Activated naive CD8-positive, alpha-beta T cell treated with anti-CD3 and anti-CD28 coated beads for 36 hours (primary cell): ENCODE measurements at places on chromosomes 4 and X.
A peak's percentile ranks its signal among the peaks of the same experiment; 100 is the strongest.

DNA sequence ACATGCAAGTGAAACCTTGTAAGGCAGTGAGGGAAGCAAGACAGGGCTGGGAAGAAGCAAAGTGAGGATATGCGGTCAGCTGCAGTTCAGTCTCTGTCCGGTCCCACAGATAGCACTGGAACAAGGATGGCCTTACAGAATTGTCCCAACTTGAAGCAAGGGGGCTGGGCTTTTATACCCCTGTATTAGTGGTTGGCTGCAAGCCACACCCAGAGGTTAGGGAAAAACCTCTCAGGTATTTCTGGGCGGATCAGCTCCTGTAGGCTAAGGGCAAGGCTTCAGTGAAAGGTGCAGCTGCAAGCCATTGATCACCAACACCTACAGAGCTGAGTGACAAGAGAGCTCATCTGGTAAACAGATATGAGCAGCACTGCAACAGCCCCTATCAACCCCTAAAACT is 89.0 kb downstream of the KDR start:
- DNase-seq, result no peak

DNA sequence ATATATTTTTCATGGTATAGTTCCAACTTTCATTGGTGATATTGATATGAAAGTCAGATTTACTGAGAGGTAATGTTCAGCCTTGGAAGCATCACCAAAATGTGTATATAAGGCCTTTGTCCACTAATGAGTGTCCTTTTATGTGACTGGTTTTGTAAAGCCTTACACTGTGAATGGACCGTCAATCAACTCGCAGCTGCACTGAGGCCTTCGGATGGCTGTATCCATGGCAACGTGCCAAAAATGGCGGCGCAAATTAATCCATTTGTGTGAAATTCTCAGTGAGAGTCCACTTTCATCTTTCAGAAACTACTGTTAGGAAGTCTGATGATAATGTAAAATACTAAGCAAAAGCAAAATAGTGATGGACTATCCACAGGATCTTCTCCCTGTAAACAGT is 131.7 kb downstream of the SPCS3 start:
- DNase-seq, result no peak

DNA sequence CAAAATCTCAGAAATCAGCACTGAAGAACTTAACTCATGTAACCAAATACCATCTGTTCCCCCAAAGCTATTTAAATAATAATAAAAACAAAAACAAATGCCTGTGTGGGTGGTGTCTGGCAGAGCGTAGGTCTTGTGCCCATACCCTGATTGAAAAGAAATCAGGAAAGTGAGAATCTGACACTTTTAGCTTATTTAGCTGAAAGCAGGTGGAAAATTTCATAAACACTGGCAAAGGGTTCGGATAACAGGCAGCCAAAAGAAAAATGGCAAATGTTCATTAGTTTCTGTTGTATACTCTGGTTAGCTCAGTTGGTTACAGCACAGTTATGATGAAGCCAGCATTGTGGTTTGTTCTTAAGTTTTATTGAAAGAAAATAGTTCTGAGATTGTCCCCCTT is 48.3 kb downstream of the REPS2 start:
- DNase-seq, result no peak

- no peak for DNase-seq
Measured at GRCh38 chrX:105650577-105650976, 171.8 kb upstream of the NRK start.

DNA sequence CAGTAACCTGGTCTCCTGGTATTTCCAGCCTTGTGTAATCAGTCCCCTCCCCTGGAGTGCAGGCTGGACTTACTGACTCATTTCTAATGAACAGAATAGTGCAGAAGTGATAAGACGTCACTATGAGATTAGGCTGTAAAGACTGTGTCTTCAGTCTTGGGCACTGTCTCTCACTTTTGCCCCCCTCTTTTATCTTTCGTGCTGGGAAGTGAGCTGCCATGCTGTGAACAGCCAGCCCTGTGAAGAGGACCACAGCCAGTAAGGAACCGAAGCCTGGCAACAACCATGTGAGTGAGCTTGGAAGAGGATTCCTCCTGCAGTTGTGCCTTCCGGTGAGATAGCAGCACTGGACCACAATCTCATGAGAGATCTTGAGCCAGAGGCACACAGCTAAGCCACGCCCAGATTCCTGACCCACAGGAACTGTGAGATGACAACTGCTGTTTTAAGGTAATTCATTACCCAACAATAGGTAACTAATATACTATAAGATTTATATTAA is 67.5 kb upstream of the GPR34 start:
- DNase-seq, result no peak

DNA sequence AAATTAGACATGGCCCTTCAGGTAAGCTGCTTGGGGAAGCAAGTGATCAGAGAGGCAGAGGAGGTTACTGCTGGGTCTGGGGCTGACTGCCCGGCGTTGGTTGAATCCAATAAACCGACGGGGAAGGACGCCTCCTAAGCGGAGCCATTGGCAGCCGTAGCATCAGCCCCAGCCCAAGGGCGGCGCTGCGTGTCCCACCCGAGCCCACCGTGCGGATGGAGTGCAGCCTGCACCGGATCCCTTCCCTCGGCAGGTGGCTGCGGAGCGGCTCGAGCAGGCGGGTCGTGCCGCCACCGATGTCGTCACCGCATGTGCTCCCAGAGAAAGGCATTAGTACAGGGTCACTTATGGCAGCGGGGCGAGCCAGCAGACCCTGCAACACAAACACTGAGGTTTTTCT is 82.1 kb downstream of the ALPK1 start:
- DNase-seq, result no peak

- DNase-seq, result no peak
Measured at GRCh38 chrX:98924511-98924910, 1485.6 kb downstream of the PCDH19 start.

DNA sequence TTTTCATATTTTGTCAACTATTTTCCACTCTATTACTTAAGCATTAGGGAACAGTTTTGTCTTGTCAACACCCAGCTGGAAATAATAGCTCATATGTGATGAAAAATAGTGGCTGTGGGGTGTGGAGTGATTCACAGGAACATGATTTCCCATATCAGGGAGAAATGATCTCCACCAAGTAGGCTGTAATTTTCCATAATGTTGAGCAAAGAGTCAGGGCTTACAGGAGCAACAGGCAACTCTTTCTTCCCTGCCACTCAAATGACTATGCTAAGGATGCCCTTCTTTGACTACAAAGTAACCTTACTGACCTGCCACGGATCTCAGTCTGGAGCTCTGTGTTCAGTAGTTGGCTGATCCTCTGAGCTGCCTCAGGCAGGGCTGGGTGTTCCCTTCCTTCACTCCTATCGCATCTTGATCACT is 90.0 kb upstream of the GATB start:
- DNase-seq, result no peak

GRCh38 chr4:45410701-45411210 is 684.4 kb upstream of the GNPDA2 start:
- DNase-seq, result no peak

DNA sequence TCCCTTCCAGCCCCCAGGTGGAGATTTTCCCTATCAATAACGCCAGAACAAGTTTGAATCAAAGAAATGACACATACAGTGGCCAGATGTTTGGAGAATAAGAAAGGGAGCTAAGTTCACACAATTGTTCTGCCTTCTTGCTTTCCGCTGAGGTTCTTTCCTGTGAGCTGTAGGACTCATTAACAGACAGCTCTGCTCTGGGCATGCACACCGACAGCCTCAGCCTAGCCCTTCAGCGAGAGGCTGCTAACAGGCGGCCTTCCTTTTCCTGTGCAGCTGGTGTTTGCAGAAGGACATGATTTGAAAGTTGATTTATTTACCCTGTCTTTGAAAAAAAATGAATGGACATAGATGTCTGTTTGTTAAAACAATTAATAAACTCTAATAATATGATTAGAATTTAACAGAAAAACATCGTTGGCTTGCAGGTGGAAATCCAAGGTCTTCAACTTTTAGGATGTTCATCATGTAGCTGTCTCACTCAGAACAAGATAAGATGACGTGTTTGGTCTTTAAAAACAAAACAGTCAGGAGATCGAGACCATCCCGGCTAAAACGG is 183.3 kb downstream of the KDR start:
- DNase-seq, result no peak

- DNase-seq, result peak; percentile 54
Measured at GRCh38 chrX:10189317-10190268, 32.8 kb downstream of the CLCN4 start.

DNA sequence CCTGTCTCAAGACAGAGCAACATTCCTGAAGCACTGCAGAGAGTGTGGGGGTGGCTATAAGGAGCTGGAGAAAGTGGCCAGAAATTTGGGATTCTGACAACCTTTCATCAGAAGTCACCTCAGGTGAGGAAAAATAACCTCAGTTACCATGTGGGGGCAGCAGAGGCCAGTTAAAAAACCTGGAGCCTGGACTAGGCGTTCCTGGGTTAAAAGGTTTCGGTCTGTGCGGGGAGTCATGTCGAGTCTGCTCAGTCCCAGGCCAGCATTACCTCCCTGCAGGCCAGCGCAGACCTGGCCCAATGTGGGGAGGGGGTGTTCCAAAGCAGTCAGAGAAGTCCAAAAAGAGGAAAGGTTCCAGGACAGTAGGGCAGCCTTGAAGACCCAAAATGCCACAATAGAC is 10.9 kb upstream of the NALF2 start:
- DNase-seq, result peak; percentile 14

GRCh38 chr4:80461412-80461811 is 125.9 kb downstream of the CFAP299 start:
- no peak for DNase-seq

GRCh38 chr4:114607056-114607455 is 8.4 kb downstream of the UGT8 start:
- DNase-seq, result no peak

DNA sequence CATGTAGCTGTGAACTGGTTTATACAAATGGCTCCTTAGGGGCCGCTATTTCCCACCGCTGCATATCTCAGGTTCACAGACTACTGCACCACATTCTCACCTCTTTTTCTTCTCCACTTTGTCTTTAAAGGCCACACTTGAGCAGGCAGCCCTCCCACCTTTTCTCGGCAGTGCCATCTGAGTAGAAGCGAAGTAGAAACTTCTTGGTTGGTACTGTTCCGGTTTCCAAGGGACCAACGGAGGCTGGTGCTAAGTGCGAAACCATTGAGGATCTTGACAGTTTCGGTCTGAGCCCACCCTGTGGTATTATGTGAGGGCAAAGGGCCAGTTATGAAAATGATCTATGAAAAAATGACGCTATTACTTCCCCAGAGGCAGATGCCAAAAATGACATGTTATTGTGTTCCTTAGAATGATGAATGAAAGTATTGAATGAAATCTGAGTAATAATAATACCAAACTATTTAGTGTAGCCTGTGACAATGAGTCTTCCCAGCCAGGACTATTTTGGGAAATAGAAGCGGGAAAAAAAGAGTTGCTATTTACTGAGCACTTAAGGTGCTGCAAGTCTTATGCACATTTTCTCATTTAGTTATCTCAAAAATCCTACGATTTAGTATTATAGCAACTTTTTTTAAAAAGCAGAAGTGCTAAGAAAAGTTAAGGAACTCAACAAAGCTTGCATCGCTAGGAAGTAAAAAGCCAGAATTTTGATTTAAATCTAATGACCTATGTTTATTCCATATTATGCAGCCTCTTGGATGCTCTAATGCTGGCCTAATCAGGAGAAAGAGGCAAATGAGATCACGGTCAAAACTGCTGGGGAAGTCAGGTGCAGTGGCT is 29.6 kb upstream of the CHRNA9 start:
- DNase-seq, result peak; percentile 80

DNA sequence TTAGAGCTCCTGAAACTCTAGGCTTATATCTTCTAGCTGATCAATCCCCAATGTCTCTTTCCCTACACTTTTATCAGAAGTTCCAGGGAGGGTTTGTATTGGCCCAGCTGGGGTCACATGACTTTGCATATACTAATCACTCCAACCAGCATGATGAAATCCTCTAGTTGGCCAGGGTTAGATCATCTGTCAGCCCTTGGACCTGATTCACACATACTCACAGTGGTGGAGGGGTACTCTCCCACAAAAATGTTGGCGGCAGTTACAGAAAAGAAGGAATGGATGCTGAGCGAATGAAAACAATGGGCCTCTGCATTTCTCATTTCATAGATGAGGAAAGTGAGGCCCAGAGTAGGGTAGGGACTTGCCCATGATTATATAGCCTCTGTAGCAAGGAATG is 151.1 kb downstream of the PJA1 start:
- DNase-seq, result no peak

- DNase-seq, result no peak
Measured at GRCh38 chr4:173490817-173491528, 39.1 kb downstream of the HAND2 start.

GRCh38 chrX:109299091-109299490 is 182.8 kb downstream of the GUCY2F start:
- no peak for DNase-seq

DNA sequence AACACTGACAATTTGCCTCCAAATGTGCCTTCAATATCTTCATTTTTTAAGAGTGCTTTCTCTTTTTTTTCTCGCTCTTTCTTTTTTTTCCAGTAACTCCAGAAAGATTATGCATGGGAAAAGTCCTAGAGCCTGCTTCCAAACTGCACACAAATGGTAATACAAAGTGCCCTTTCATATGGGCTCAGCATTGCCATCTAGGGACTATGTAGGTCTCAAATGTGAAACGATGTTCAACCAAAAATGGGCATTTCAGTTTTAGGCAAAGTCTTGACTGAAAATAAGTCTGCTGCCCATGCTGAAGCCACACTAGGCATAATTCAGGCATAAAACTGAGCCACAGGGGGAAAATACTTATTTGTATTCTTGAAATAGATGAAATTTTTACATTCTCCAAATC is 65.6 kb downstream of the SYNPO2 start:
- no peak for DNase-seq

DNA sequence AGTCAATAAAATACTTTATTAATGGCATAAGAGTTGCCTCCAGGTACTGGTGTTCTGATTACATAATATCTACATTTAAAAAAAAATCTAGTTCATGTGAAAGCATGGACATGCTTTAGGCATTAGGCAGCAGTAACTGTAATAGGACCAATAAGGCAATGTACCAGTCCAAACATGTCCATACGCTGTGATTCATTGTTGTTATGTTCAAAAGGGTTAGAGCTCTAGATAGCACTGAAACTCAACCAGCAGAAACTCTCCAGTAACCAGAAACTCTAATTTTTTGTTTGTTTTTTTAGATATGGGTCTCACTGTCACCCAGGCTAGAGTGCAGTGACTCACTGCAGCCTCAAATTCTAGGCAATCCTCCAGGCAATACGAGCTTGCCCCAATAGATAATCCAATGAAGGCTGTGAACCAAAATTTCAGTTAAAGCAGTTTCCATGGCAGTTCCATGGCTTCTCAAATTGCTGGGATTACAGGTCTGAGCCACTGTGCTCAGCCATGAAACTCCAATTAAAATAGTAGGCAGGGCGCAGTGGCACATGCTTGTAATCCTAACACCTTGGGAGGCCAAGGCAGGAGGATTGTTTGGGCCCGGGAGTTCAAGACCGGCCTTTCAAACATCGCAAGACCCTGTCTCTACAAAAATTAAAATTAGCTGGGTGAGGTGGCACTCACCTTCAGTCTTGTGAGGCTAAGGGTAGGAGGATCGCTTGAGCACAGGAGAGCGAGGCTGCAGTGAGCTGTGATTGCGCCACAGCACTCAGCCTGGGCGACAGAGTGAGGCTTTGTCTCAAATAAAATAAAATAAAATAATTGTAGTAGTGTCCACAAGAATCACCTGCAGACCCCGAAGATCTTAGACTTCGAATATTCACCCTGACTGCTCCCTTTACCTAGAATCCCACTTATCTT is 36.3 kb downstream of the MGARP start:
- no peak for DNase-seq
